ENCODE measurements at places on chromosomes 16 and 17. TPM values are rescaled to one million over a fixed set of nuclear protein-coding genes. Genes with fewer than 3 reads are reported as not detected.

DNA sequence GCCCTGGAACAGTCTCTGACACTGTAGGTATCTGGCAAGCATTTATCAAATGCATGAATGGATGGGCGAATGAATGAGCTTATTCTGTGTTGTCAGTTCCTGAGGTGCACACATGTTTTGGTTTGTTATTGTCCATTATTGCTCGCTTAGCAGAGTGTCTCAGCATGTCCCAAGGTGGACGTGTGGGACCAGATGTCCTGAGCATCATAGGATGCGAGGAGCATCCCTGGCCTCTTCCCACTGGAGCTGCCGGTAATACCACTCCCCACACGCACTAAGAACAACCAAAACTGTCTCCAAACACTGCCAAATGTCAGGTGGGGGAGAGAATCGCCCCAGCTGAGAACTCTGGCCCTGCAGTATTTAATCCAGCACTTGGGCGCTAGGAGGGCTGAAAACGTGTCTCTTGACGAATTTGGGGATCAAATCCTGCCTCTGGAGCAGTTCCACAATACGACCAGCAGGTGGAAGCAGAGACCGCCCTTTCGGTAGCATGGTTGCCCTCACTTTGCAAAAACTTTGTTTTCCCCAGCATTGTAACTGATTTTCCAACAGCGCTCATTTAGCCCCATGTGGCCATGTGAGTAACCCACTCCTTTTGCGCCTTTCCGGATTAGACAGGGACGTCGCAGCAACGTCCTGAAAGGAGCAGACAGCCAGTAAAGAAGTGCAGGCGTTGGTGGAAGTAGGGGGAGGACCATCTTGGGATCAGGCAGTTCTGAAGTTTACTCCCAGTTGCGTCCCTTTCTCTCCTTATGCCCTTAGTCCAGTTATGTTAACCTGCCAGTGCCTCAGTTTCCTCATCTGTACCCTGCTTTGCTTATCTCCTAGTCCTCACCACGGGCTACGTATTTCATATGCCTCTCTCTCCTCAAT, 22.7 kb downstream of the TMEM114 start:
- no peak for DNase-seq

DNA sequence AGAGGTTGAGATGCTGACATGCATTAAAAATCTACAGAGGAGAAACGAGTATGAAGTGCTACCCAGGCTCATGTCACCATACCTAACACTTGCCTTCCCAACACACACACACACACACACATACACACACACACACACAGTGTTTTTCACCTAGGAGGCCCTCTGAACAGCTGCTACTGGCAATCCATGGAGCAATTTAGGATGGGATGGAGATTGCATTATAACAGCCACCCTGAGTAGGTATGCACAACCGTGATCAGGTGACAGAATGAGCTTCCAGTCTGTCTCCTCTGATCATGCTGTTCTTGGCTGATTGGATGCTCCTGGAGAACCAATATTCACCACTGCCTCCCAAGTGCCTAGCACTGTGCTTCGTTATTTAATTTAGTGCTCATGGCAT, 528.5 kb upstream of the CDH5 start:
- no peak for DNase-seq

CCL4L2 gene
- not detected for total RNA-seq

- DNase-seq: no peak
Observed at GRCh38 chr17:19306160-19307111, 56.1 kb downstream of the B9D1 start.

PLXDC1 gene
- total RNA-seq: 11.0 TPM

DNA sequence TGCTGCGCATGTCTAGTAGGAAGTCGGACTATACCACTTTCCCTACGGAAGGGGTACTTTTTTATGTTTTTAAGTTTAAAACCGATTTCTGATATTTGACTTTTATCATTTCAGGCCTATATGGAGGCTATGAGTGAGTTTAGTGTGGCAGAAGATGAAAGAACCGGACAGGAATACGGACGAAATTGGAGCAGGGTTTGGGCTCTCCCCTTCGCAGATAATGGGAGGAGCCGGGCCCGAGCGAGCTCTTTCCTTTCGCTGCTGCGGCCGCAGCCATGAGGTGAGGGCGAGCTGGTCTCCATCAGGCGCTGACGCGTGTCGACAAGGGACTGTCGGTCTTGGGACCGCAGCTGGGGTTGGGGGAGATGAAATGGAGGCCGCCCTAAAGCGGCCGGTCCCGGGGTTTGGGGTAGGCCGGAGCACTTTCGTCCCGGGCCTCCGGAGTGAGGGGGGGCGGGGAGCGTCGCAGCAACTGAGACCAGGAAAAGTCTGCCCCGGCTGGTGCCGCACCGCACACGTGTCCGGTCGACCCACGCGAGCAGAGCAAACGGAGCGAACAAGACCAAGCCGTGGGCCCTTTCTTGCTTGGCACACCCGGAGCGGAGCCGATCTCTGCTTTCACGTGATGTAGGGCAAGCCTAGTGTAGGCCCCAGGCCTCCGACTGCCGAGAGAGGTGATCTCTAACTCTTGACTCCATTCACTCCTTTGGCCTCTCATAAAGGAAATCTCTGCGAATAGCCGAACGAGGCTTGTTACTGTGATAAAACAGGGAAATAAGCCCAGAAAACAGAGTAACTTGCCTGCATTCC, at the start of gene RPL19:
Gene RPL19, plus strand, starts transcription at position 214 of the 810 bp plus-strand sequence. Its CDS starts 62 bp downstream, at position 276.
- DNase-seq: no peak

GRCh38 chr17:36829676-36830075, 107.6 kb upstream of the LHX1 start:
- no peak for DNase-seq

DNA sequence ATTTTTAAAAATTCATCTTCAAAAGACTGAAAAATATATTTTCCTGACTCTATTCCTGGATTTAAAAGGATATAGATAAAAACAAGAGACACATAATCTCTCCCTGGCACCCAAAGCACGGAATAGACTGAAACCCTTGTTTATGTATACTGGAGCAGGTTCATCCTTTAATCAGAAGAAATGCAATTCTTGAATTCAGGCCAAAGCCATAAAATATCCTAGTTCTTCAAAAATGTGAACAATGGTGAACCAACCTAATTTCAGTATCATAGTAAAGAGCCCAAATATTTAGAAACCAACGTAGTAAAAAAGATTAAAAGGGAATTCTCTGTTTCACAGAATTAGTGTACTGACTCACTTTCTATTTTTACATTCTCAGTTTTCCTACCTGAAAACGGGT, 188.5 kb upstream of the C17orf78 start:
- no peak for DNase-seq

DGKE gene
- total RNA-seq: 19.4 TPM

OR1A1 gene
- total RNA-seq: not detected

DNA sequence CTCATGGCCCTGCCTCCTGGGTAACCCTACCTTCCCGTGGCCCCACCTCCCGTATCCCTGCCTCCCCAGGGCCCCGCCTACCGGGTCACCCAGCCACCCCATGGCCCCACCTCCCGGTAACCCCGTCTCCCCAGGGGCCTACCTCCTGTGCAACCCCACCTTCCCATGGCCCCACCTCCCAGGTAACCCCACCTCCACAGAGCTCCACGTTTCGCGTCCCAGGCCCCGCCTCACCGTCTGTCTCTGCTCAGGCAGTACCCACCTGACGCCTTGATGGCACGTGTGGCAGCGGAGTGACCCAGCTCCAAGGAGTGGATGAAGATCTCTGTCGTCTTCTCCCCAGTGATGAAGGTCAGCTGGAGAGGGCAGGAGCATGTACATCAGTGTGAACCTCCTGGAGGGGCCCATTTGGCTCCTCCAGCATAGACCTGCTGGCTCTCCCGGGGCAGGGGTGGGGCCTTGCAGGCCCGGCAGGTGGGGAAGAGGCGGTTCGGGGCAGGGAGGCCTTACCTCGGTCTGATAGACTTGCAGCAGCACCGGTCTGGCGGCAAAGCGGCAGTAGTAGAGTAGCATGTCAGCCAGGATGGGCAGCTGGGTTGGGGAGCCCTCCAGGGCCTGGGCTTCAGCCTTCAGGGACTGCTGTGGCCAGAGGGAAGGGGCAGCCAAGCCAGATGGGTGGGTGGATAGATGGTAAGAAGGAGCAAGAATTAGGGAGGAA, 18.7 kb upstream of the PIK3R6 start:
- DNase-seq: no peak

- DNase-seq: no peak
Observed at GRCh38 chr17:17511293-17511741, 15.1 kb upstream of the RASD1 start.

- no peak for DNase-seq
Observed at GRCh38 chr17:79990051-79990592, 45.5 kb downstream of the TBC1D16 start.

GRCh38 chr16:89697161-89697615, 4.3 kb downstream of the SPATA2L start:
- no peak for DNase-seq

GRCh38 chr17:66915204-66915611, 49.3 kb upstream of the CACNG4 start:
- DNase-seq: no peak

- no peak for DNase-seq
Observed at GRCh38 chr17:43628089-43628650, 33.6 kb downstream of the MEOX1 start.

DNA sequence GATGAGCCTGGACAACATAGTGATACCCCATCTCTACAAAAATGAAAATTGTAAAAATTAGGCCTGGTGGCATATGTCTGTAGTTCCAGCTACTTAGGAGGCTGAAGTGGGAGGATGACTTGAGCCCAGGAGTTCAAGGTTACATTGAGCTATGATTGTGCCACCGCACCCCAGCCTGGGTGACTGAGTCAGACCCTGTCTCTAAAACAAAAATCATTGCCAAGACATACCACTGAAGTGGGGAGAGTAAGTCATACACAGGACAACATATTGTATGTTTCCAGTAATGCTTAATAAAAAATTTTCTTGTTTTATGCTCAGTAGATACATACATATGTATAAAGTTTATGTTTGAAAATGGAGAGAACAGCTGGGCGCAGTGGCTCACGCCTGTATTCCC, 39.2 kb downstream of the NDE1 start:
- no peak for DNase-seq

GRCh38 chr17:50672831-50673551, 34.7 kb downstream of the ANKRD40 start:
- DNase-seq: peak; percentile 17

ITGAD gene
- not detected for total RNA-seq

All from omental fat pad (tissue), 4 donors.